ENCODE measurements at places on chromosomes 16 and 17.

DNA sequence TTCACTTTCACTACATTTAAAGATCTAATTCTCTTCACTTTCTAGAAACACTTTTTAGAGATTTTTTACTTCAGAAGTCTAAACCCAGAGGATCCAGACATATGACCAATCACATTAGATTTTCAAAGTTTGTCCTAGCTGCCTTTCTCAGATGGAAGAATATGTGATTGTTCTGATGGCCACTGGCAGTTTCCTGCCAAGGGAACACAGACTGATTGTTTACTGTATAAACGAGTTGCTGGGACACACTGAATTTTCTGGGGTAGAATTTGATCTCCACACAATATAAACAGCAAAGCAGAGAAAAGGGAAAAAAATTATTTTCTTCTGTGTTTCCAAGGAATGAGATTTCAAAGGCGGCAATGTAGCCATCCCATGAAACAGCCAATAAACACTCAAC is 480.0 kb downstream of the TOX3 start:
- H3K4me3 ChIP-seq, result no peak overlapping the region
- no peak overlapping the region for H3K27ac ChIP-seq

DNA sequence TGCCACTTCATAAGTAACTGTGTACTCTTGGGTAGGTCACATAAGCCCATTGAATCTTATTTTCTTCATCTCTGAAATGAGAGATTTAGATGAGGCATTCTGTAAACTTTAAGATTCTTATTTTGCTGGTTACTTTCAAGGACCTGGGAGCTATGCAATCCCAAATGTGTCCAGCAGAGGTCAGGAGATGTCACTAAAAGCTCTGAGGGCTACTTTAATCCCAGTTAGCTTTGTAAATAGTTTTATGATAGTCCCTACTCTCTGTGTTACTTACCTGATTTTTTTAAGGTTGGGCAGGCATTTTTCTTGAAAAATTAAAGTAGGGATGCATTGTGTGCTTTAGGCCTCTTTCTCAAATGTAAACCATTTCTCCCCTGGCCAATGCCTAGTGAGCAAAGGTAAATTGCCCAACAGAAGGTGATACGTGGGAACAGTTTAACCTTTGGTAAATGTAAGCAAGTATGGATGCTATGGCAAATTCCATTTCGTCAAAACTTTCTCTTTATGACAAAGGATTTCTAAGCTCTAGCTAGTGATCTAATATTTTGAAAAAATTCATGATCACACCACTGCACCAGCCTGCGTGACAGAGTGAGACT is 57.1 kb upstream of the WSB1 start:
- H3K27me3 ChIP-seq, result peaks cover 5% of the 10 kb centered on the region
- no peaks in the 10 kb centered on the region for H3K4me1 ChIP-seq
- H3K36me3 ChIP-seq, result no peaks in the 10 kb centered on the region

GRCh38 chr16:392450-393030 is 4.5 kb upstream of the NME4 start:
- H3K4me1 ChIP-seq, result peaks cover 24% of the 10 kb centered on the region
- no peaks in the 10 kb centered on the region for H3K36me3 ChIP-seq
- H3K4me3 ChIP-seq, result no peak overlapping the region
- peak overlapping the region; percentile 3 for H3K27ac ChIP-seq

GRCh38 chr17:787641-788221 is 5.6 kb downstream of the MRM3 start:
- no peaks in the 10 kb centered on the region for H3K27me3 ChIP-seq
- no peak for DNase-seq
- no peak overlapping the region for H3K4me3 ChIP-seq
- H3K27ac ChIP-seq, result no peak overlapping the region
- H3K4me1 ChIP-seq, result peaks cover 23% of the 10 kb centered on the region
- H3K36me3 ChIP-seq, result peaks cover 62% of the 10 kb centered on the region

DNA sequence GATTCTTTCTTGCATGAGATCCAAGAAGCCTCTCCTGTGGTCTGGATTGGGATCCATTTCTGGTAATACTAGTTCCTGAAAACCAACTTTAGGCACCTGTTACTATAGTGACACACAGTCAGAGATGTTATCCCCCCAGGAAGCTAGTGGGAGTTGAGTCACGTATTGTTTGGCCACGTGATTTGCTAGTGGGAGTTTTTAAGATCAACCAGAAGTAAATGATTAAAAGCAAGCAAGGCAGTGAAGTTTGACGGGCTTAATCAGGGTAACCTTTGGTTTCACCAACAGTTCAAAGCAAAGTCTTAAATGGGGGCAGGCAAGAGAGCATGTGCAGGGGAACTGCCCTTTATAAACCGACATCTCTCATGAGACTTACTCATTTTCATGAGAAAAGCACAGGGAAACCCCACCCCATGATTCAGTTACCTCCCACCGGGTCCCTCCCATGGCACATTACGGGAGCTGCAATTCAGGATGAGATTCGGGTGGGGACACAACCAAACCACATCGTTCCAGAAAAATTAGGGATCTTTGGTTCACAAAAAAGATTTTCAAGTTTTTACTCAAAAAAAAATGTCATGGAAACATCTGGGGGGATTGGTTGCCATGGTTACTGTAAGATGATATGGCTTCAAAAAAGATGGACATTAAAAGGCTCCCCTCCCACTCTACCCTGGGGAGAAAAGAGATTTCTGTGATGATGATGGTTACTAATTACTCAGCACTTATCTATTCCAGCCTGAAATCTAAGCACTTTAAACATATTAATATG is 483.1 kb upstream of the ERCC4 start:
- no peaks in the 10 kb centered on the region for H3K4me1 ChIP-seq
- no peak for DNase-seq
- H3K27ac ChIP-seq, result no peak overlapping the region
- H3K36me3 ChIP-seq, result no peaks in the 10 kb centered on the region
- H3K4me3 ChIP-seq, result no peak overlapping the region

DNA sequence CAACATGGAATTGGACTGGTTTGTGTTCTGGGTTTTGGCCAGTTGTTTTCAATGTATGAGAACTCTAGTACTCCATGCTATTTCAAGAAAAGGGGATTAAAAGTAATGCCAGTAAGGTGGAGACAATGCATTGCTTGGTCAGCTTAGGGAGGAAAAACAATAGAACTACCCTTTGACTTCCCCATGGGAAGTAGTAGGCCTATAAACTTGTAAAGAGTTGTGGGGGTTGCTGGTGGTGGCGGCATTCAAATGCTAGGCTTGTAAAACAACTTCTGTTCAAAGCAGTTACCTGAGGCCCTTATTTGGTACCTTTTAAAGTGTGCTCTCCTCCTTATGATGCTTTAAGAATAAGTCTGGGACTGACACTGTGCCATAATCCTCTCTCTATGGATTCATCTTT is 9.4 kb downstream of the MAP3K3 start:
- H3K36me3 ChIP-seq, result peaks cover 3% of the 10 kb centered on the region
- DNase-seq, result no peak
- H3K27me3 ChIP-seq, result no peaks in the 10 kb centered on the region
